Activated naive CD4-positive, alpha-beta T cell treated with anti-CD3 and anti-CD28 coated beads, Interleukin-2, amount 50 U/mL, for 72 hours (primary cell): ENCODE measurements at places on chromosomes 3 and 15.
A peak's percentile ranks its signal among the peaks of the same experiment; 100 is the strongest.

DNA sequence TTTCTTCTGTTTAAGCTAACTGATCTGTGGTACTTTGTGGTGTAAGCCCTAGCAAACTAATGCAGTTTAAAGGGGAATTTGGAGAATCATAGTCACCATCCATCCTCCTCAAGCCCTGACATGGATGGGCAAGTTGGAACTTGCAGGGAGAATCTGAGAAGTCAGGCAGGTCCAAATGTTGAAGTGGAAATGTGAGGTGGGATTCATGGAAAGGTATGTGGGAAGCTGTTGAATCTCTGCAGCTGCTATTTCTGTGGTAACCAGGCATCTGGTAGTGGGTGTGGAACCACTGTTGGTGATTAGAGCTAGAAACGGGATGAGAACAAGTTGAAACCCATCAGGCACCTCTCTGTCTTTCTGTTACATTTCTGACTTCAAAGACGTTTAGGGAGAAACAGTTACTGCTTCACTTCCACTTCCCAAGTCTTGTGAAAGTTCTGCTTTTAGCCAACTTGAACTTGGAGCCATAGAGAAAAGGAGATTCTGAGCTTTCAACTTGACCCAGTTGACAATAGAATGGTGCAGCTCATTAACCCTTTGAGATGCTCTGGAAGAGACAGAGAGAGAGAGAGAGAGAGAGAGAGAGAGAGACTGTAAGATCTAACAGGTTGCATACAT lies 38.1 kb upstream of the NMNAT3 start:
- no peak for DNase-seq

GRCh38 chr3:72238010-72238691 lies 453.2 kb upstream of the PROK2 start:
- DNase-seq: no peak

DNA sequence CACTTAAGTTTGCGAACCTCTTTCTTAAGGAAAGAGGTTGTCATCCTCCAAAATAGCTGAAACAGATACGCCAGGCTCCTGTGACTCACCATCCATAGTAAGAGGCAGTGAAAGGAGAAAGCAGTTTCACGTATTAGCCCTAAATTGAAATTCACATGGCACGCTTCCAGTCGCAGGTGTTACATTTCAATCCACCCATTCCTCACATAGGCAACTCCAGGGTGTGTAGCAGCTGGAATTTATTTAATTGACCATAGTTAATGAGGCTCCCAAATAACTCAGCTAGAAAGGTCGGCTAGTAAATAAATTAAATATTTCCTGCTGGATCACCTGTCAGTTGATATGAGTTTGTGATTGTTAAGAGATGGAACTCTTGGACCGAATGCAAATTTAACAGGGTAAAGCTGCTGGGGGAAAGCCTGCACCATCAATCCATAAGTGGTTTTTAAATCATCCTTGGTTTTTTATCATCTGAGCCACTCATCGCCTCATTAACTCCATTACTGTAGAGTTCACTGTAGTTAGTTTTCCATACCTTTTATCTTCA lies 19.6 kb downstream of the NSUN3 start:
- no peak for DNase-seq

DNA sequence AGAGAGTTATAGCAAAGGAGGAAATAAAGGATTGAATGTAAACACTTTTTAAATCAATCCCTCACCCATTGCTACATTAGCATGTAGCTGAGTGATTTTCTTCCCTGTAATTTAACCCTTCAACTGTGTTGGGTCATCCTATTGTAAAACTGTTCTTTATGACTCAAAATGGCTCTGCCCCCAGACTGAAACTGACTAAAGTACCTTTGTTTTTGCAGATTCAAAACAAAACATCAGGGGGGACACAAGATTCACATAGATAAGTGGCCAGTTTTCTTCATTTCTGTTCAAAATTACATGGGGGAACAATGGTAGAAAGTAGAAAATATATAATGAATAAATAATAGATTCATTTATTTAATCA lies 268.4 kb downstream of the IGSF11 start:
- DNase-seq: no peak

- no peak for DNase-seq
Measured at GRCh38 chr3:135981701-135982403, 16.3 kb downstream of the PPP2R3A start.

DNA sequence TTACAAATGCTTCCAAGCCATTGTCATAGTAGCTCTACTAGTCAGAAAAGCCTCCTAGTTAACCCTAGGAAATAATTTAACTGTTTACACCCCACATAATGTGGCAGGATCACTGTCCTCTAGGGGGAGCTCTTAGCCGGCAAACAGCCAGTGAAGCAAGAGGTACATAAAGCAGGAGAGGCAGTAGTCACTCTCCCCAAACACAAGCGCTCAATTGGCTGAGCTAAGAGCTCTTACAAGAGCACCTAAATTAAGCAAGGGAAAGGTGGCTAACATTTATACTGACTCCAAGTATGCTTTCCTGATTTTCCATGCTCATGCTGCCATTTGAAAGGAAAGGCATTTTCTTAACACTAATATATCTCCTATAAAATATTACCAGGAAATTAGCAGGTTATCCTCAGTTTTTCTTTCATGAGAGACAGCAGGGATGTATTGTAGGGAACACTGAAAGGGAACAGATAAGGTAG lies 37.6 kb downstream of the NCEH1 start:
- DNase-seq: no peak

DNA sequence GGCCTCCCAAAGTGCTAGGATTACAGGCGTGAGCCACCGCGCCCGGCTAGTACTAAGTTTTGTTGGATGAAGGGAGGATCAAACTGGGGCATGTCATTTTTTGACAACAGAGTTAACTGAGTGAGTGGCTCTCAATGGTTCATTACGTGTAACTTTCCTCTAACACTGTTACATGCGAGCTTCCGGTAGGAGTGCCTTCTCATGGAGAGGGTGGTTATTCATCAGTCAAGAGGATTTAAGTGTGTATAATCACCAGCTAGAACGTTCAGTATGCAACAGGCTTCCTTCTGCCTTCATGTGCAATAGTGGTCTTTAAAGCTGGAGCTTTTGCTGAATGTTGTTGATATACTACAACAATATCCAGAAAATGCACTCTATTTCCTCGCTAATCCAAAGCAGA lies 19.1 kb upstream of the GOLGA8A start:
- DNase-seq: no peak

DNA sequence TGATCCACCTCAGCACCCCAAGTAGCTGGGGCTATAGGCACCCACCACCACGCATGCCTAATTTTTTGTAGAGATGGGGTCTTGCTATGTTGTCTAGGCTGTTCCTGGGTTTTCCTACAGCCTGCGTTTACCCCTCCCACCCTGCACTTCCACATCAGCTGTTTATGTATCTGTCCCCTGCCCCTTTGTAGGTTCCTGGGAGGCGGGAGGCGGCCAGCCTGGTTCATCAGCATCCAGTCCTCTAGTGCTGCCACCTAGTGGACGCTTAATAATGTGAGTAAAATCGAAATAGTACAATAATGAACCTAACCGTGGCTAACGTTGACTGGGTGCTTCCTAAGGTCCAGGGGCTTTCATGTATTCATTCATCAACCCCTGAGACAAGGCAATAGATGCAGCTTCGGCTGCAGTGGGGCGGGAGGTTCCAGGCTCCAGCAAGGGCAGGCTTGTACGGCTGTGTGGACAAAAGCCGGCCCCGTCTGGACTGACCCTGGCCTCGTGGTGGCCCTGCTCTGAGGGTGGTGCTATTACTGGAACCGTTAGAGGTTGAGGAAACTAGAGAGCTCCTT lies 1.2 kb upstream of the LCTL start:
- DNase-seq: no peak

GRCh38 chr3:43997788-43998369 lies 243.8 kb upstream of the TOPAZ1 start:
- peak; percentile 33 for DNase-seq

DNA sequence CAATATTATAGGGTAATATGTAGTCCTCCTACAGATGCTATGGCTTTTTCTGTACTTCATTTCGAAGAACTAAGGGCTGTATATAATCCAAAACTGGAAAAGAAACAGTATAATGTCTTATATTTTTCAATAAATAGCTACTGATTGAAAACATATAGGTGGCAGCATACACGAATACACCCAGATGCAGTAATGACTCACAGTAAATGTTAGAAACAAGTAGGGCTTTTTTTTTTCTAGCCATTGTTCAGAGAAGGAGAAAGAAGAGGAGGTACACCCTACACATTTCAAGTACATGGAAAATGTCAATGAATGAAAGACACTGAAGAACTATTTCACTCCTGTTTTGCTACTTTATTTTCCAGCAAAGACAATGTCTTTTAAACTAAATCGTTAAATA lies 9.4 kb downstream of the DAZL start:
- DNase-seq: no peak

DNA sequence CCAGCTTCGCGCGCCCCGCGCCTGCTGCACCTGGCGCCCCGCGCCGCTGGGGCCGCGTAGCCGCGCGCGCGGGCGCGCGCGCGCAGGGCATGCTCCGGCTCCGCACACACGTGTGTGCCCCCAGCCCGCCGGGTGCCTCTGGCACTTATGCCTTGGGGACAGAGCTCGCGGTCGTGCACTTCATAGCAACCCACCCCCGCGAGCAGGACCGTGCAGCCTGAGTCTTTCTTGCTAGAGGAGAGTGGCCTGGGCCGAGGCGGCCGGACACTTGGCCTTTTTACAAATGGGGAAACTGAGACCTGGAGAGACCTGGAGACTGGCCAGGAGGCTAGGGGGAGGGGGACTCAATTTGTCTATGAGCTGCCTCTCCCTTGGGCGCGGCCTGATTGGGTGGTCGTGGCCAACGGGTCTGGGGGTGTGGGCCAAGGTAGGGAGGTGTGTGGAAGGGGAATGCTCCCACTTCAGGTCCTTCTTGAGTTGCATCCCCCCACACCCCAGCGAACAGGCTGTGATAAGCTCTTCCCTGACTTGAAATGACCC lies 562 bp downstream of the NBEAL2 start:
- no peak for DNase-seq

DNA sequence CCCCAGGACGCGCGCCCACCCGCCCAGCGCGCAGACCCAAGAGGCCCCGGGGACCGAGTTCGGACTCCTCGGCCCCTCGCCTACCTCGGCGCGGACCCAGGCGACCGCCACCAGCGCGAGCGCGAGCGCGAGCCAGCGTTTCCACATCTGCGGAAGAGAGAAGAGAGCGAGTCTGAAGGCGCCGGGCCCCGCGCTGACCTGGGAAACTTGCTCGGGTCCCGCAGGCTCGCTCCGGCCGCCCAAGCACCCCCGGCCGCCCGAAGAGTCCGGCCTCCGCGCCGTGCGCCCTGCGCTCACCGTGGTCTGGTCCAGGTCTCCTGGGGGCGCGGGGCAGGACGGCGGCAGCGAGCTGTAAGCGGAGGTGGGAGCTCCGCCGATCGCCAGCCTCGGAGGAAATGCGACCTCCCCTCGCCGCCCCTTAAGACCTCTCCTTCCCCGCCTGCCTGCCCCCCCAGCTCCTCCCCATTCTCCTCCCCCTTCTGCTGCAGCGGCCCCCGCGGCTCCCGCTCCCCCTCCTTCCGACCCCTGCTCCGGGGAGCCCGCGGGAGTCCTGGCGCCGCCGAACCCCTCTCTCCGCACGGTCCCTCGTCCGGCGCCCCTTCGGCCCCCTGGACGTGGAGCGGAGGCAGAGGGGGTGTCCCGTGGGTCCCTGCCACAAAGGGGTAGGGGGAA lies at the start of gene FSTL1:
Gene FSTL1 (minus strand): TSS at position 393 of the 672 bp plus-strand sequence. CDS start 246 bp downstream, at position 147.
- peak; percentile 12 for DNase-seq

DNA sequence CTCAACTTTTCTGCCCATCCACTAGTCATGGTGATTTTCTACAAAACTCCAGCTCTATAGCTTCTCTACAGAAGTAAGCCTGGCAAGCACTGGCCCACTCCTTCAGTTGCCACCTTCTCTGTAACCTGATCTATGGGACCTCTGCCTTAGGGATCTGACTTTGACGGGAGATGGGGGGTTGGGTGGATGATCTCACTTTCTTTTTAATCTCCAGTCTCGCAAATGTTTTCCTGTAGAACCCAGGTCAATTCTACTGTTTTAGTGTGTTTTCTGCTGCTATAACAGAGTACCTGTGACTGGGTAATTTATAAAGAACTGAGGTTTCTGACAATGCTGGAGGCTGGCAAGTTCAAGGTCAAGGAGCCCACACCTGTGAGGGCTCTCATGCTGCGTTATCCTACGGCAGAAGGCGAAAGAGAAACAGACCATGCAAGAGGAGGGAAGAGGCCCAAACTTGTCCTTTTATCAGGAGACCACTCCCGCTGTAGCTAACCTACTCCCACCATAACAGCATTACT lies 189.9 kb upstream of the THRB start:
- no peak for DNase-seq

DNA sequence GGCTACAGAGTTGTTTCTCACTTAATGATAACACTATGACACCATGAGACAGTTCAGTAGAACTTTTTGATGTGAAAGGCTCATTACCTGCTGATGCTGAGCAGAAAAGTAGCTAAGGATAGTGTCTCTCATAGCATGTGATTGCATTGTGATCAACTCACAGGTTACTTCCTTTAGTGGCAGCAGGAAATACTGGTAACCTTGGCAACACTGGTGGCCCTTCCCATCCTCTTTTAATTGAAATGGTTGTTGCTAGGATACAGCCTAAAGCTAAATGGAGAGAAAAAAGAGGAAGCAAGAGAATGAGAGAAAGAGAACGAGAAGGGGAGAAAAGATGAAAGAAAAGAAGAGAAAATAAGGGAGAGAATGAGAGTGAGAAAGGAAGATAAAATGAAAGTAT lies 204.7 kb upstream of the GAP43 start:
- DNase-seq: no peak

DNA sequence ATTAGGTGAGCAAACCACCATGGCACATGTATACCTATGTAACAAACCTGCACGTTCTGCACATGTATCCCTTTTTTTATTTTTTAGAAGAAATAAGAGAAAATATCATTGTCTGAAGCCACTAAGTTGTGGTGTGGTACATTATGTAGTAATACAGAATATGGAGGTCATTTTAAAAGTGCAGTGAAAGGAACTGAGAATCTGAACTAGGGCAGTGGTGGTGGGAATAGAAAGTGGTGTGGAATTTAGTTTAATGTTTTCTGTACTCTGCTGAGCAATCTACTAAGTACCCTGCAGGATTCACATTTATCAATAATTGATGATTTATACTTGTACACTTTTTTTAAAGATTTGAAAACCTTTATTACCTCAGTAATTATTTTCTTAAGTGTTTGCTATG lies 283.5 kb downstream of the CHL1 start:
- no peak for DNase-seq

DNA sequence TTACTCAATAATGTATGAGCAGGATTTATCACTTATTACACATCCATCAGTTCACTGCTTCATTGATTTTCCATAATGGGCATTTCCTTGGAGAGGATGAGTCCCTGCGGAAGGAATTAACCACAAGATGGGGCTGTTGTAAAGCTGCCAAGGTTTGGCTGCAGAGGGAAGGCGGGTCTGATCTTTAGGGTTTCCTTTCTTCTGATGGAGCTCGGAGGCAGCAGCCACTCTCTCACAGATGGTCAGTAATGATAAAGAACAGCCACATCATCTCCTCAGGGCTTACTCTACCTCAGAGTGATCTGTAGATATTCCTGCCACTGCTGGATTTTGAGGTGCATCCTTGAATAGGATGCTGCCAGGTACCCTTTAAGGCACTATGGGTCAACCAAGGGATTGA lies 115.2 kb downstream of the USP13 start:
- no peak for DNase-seq

- DNase-seq: no peak
Measured at GRCh38 chr15:98651036-98651481, 2.7 kb downstream of the IGF1R start.

- no peak for DNase-seq
Measured at GRCh38 chr3:133865136-133865855, 30.4 kb downstream of the RAB6B start.
